ENCODE measurements at places on chromosomes 3 and 15.

DNA sequence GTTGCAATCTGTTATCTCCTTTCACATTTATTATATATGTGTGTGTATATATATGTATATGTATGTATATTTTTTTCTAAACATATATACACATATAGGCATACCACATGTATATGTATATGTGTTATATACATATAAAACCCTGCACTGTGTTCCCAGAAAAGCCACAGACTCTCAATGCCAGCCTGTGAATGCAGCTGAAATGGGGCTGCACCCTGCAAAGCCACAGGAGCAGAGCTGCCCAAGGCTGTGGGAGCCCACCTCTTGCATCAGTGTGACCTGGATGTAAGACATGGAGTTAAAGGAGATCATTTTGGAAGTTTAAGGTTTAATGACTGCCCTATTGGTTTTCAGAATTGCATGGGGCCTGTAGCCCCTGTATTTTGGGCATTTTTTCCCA, 762.3 kb upstream of the ARPP21 start:
- DNase-seq: no peak

DNA sequence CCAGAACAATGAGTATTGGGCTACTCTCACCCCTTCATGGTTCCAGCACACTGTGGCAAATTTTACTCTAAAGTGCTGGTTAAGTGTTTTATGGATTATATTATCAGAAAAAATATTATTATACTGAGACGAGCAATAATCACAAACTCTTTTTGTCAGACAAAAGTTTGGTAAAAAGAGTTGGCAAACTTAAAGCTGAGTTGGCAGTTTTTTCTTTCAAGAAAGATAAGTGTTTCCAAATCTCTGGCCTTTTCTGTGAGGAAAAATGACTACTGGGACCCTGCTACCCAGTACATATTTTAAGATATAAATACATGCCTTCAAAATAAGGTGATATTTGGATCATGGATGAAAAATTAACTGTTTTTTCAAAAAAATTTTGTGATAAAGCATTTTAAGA, 471.5 kb upstream of the IL12A start:
- DNase-seq: no peak

- no peak for DNase-seq
Measured at GRCh38 chr3:115836944-115837343, 213.6 kb downstream of the GAP43 start.

DNA sequence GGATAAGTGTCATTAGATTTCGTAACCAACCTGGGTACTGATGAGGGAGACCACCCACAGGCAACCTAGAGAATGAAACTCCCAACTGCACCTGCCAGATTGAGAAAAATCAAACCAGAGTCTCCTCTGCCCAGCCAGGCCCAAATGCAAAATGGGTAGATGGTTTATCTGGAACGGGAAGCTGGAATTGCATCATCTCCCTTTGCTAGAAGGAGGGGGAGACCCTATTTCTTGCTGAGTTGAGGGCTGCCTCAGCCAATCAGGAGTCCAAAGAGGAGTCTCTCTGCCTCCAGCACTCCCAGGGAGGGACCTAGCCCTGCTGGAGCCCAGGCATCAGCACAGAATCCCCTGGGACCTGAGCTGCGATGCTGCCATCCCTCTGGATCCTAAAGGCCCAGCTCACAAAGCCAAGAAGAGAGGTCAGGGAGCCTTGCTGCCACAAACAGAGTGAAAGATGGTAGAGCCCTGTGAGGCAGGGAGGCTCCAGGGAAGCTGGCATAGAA, 8.1 kb downstream of the RMDN3 start:
- DNase-seq: no peak

- no peak for DNase-seq
Measured at GRCh38 chr3:132623646-132624045, 26.6 kb downstream of the ACKR4 start.

- DNase-seq: no peak
Measured at GRCh38 chr3:141052201-141053069, 1.3 kb downstream of the SPSB4 start.

DNA sequence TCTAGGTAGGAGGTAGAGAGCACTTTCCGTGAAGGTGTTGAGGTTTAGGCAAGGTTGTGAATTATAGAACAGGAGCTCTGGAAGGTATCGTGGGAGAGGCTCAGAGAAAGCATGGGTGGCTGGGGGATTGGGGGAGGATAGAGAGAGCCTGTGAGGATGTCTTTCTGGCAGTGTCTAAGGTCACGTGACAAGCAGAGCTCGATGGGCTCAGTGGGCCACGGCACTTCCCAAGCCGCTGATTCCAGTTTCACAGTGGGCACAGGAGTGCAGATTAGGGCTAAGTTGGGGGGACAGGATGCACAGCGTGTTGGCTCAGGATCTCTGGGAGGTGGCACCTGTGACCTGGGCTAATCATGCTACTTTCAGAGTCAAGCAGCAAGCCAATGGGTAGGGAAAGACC, 52.0 kb downstream of the CEMIP start:
- no peak for DNase-seq

- no peak for DNase-seq
Measured at GRCh38 chr15:58583171-58583908, 151.5 kb downstream of the LIPC start.

DNA sequence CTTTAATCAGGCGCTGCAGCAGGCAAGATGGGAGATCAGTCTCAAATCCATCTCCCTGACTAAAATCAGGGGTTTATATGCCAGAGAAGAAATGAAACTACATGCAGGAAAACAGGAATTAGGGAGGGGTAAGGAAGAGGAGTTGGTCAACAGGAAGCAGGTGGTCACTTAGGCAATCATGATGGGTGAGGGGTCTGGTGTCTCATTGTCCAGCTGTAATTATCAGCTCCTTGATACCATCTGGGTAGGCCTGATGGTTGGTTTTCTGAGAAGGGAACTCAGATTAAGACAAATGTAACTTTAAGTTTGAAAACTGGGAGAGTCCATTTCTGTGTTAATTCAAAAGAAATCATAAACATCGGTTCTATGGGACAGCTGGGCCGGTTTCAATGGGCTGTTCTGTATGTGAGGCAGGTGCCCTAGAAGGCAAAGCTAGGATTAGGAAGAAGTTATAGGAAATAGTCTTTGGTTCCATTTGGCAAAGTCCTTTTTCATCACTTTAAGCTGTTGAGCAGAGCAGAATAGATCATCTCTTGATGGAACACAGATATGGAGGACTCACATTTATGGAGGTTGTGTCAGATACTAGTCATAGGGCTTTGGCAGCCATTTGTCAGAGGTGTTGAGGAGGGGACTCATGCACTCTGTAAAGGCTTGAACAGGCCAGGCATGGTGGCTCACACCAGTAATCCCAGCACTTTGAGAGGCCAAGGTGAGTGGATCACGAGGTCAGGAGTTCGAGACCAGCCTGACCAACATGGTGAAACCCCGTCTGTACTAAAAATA, 149.4 kb downstream of the VGLL4 start:
- no peak for DNase-seq

DNA sequence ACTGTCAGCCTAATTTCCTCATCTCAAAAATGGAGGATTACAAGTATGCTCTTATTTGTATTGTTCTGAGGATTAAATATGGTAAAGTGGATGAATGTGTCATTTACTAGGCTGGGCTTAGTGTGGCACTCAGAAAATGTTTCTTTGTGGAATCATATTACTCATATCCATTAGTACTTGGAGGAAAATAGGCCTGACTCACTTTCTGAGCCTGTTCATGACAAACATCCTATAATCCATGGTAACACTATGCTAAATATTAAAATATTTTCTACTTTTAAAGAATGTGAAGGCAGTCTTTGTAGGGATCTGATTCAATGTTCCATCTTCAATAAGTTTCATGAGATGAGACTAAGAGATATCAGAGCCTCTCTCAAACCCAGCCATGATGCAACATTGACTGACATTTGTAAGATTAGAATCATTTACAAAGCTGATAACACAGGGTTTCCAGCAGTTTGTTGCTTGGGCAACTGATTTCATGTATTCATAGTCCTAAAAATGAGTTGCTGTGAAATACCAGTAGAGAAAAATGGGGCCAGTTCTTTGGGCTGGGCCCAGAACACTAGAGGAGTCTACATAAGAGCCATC, 1048.5 kb downstream of the NTRK3 start:
- DNase-seq: no peak

- DNase-seq: no peak
Measured at GRCh38 chr15:65583701-65584100, 27.2 kb downstream of the INTS14 start.

- DNase-seq: no peak
Measured at GRCh38 chr3:178420033-178420432, 116.2 kb upstream of the KCNMB2 start.

DNA sequence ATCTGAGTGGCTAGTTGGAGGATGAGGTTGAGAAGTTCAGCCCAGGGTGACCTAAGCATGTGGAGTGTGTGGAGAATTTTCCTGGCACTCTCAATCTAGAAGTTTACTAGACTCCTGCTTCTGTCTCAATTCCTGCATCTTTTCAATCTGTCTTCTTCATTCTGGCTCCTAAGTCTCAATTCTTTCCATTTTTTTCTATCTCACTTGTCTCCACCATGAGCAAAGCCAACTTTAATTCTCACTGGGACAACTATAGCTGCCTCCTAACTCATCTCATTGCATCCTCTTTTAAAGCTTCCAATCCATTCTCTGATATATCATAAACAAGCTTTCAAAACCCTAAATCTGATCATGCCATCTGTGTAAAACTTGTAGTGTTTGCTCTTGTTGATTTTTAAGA, 569.3 kb downstream of the NAALADL2 start:
- no peak for DNase-seq

GRCh38 chr3:168157903-168158302, 62.2 kb upstream of the GOLIM4 start:
- no peak for DNase-seq

- DNase-seq: no peak
Measured at GRCh38 chr3:83934192-83935021, 1024.4 kb upstream of the CADM2 start.

DNA sequence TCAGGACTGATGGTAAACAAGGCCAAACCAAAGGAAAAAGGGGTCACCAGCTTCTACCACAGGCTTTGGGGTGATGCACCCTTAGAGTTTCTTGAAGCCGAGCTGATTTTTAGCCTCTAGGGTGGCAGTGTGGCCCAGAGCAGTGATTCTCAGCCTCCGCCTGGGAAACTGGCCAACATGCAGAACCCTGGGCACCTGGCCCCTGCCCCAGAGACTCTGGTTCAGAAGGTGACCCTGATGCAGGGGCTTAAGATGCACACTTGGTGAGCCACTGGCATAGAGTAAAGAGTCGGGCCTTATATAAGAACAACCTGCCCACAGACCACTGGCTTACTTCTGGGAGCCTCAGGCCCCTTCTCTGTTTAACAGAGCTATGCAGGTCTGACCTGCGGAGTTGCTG, 44.5 kb downstream of the SYNM start:
- no peak for DNase-seq

DNA sequence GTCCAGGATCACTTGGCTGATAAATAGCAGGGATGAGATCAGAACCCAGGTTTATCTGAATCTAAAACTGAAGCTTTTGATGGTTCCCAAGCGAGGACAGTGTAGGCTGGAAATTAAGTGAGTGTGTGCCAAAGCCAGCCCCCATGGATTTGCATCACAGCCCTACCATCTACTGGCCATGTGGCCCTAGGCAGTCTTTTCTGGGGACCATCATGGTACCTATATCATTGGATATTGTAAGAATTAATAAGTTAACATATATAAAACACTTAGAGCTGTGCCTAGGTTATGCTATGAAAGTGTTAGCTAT, 32.8 kb upstream of the SSR3 start:
- no peak for DNase-seq

DNA sequence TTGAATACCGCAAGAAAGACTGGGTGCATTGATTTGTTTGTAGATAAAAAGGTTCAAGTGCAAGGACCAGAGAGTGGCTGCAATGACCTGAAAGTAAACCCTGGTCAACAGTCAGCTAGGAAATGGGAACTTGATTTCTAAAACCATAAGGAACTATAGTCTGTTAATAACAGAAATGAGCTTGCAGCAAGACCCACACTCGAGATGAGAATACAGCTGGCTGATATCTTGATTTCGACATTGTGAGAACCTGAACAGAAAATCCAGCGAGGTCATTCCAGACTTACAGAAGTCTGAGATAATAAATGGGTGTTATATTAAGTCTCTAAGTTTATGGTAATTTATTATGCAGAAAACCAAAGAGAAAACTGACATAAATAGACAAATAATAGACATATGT, 177.3 kb downstream of the NFKBIZ start:
- no peak for DNase-seq

GRCh38 chr3:119437691-119438258, 25.6 kb downstream of the TMEM39A start:
- DNase-seq: no peak

DNA sequence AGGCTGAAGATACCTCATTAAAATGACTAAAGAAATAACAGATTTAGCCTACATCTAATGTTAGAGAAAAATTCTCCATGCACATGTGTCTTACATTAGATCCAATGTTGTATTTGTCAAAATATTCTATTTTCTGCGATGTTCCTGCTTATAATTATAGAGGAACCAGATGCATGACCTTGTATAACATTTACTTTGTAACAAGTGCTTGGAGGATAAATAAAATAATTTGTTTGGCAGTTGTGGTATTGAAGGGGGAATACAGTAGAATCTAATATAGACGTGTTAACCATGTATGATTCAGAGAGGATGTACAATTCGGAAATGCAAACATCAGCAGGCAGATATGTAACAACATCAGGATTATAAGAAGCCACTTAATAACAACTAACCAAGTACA, 922.2 kb downstream of the TUSC7 start:
- no peak for DNase-seq

GRCh38 chr15:45884755-45885445, 250.1 kb downstream of the SQOR start:
- no peak for DNase-seq

DNA sequence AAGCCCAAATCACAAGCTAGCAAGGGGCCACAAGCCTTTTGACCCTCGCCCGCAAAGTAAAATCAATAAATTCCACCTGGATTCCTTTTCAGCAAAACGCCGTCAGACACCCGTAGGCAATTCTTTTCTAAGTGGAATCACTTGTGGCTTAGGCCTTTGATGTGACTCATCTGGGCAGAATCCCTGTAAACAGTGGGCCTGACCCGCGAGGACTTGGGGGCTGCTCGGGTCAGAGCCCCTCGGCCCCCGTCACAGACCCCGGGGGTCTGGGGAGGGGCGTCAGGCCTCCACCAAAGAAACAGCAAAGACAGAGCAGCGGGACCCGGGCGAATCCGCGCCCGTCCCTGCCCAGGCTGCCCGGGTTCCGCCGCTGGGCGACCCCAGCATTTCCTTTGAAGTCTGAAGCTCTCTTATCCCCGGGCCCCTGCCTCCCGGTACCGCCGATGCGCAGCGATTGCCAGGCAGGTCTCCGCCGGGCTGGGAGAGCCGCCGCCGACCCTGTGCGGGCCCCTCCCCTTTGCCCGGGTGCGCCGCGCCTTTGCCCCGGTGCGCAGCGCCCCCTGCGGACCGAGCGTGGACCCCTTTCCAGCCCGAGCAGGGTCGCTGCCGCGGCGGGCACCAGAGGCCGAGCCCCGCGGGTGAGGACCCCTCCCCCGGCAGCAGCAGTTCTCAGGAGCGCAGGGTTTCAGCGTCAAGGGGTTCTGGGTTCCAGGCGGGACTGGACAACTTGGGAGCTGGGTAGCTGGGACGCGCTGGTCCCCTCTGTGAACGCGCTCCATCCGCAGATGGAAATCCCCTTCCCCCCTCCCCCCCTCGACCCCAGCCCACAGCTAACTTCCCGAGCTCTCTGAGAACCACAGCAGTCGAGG, 178.3 kb downstream of the UACA start:
- no peak for DNase-seq

All from esophagus squamous epithelium (tissue), 5 donors.